Calu3 (cell line): ENCODE measurements at places on chromosomes 1 and 21.
A peak's percentile ranks its signal among the peaks of the same experiment; 100 is the strongest.

DNA sequence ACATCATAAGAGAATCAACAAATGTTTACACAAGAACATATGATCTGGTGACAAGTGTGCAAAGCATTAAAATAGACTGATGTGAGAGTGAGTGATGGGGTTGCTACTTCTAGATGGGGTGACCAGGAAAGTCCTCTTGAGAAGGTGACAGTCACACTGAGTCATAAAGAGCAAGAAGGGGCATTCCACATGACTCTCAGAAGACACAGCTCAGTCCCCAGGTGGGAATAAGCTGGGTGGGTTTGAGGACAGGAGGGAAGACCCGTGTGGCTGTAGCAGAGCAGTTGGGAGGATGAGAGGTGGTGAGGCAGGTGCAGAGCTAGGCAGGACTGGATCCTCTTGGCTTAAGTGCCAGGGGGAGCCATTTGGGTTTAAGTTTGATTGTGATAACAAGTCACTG lies 53.1 kb downstream of the TNR start:
- no peak for DNase-seq

- DNase-seq, result no peak
Measured at GRCh38 chr1:26330276-26330675, 12.5 kb downstream of the CD52 start.

DNA sequence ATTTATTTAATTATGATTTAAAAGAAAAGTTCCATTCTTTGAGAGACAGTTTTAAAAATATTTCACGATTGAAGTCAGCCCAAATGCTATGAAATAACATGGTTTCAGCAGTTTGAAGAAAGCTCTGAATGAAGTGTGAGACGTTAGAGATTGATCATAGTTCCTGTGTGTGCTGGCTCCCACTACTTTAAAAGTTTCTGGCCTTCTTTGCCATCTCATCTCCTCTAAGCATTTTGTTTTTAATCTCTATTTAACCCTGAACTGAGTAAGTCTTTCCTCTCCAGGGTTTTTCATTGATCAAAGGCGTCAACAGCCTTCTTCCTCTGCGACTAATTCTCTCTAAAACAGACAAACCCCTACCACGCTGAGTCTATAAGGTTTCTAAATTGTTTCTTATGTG lies 225.3 kb upstream of the B3GALT2 start:
- DNase-seq, result no peak

- no peak for DNase-seq
Measured at GRCh38 chr1:18951818-18952391, 4.6 kb downstream of the IFFO2 start.

- peak; percentile 40 for DNase-seq
Measured at GRCh38 chr1:231420959-231421545, 1.0 kb downstream of the EGLN1 start.

DNA sequence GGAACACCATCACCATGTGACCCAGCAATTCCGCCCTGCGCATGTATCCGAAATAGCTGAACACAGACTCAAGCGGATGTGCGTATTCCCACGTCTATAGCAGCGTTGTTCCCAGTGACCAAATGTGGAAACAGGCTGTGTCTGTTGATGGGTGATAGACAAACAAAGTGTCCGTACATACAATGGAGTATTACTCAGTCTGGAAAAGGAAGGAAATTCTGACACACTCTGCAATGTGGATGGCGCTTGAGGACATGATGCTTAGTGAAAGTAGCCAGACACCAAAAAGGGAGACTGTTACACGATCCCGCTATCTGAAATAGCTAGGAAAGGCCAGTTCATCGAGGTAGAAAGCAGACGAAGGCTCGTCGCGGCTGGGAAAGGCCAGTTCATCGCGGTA lies 25.8 kb downstream of the PDXK start:
- no peak for DNase-seq

GRCh38 chr1:162360237-162360873 lies 16.3 kb downstream of the SPATA46 start:
- DNase-seq, result no peak

GRCh38 chr1:202926581-202927491 lies at the start of gene KLHL12:
Gene KLHL12 (minus strand): TSS chr1:202927234. CDS start chr1:202925162, 2,072 bp downstream.
- peak; percentile 99 for DNase-seq

- DNase-seq, result no peak
Measured at GRCh38 chr1:14603645-14604044, 5.2 kb downstream of the KAZN start.

- DNase-seq, result no peak
Measured at GRCh38 chr1:181972256-181972655, 89.3 kb downstream of the ZNF648 start.

DNA sequence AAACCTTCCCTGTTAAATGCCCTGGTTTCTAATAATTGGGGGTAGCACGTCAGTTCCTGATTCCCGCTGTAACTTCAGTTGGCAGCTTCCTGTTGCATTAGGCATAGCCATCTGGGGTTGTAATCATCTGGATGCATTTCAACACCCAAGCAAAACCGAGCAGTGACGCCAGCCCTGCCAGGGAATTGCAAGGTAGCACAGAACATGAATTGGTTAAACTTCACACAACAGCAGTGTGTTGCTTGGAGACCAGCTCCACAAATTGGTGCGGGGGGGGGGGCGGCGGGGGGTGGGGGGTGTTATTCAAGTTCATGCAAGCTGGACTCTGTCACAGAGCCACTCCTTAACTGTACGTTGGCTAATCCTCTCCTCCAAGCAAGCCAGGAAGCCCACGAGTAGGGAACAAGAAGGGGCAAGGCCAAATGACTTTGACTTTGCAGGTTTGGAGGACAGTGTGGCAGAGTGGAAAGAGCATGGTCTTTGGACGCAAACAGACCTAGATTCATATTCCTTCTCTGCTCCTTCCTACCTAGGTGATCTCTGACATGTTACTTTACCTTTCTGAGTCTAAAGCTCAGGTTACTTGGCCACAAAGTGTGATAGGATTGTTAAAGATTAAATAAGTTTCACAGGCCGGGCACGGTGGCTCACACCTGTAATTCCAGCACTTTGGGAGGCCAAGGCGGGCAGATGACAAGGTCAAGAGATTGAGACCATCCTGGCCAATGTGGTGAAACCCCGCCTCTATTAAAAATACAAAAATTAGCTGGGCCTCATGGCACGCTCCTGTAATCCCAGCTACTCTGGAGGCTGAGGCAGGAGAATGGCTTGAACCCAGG lies 4.7 kb downstream of the LAX1 start:
- DNase-seq, result peak; percentile 70

GRCh38 chr1:18618546-18619466 lies 11.8 kb upstream of the PAX7 start:
- DNase-seq, result peak; percentile 44

DNA sequence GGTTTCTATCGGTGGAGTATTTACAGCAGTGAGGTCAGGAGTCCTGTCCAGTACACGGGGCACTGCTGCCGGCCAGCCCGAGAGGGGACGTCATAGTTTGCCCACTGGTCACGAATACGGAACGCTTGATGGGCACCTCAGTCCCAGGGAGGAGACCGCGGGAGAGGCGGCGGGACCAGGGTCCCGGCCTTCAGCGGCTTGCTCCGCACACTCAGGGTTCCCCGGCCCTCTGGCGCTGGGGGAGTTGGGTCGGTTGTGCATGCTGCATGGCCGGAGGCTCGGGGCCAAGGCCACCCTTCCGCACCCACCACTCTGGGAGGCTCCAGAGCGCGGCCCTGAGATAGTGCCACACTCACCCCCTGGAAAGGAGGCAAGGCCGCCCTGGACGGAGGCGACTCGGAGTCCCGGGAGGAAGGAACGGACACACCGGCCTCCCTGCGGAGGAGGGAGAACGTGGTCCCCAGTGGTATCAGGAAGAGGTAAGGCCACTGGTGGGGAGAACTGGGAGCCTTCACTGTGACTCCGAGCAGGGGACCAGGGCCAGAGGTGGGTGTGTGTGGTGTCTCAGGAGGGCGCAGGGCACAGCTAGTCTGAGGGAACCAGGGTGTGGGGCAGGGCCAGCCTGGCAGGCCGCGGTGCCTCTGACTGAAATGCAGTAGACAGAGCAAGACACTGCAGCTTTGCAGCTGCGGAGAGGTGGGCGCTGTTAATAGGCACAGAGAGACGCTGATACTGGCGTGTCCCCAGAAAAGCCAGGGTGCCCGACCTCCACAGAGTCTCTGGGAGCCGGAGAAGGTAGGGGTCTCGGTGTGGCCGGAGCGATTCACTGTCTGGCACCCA lies 28.6 kb upstream of the PRSS38 start:
- no peak for DNase-seq

- DNase-seq, result no peak
Measured at GRCh38 chr1:163335216-163335615, 13.5 kb downstream of the NUF2 start.

GRCh38 chr1:157994704-157995582 lies 1.5 kb downstream of the KIRREL1 start:
- no peak for DNase-seq

DNA sequence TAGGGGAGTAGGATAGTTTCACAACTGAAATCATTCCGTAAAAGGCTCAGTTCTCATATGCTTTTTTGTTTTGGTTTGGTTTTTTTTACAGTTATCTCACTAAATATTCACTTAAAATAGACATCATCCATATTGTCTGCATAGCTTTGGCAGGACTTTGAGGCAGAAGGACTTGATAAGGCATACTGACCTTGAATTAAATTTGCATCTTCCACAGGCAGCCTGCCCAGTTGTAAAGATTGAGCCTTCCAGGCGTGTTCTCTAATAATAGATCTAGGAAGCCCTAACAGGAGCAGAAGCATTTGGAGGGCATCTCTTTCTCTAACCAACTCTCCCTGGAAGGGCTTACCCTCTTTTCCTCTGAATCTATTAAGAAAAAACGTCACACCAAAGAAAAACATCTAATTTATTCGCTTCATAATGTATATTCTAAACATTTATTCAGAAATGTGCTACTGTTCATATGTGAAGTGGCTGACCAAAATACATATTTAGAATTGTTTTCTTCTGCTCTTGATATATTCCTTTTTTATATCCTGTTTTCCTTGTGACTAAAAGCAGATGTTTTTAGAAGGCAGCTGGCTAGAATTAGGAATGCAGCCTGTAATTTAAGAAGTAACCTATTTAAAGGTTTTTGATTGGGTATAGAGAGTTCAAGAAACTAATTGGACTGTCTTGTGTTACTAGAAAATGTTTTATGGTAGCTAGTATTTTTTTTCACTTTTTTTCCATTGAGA lies 20.2 kb downstream of the DESI2 start:
- no peak for DNase-seq

GRCh38 chr1:45348609-45348965 lies 8.3 kb upstream of the MUTYH start:
- DNase-seq, result no peak

DNA sequence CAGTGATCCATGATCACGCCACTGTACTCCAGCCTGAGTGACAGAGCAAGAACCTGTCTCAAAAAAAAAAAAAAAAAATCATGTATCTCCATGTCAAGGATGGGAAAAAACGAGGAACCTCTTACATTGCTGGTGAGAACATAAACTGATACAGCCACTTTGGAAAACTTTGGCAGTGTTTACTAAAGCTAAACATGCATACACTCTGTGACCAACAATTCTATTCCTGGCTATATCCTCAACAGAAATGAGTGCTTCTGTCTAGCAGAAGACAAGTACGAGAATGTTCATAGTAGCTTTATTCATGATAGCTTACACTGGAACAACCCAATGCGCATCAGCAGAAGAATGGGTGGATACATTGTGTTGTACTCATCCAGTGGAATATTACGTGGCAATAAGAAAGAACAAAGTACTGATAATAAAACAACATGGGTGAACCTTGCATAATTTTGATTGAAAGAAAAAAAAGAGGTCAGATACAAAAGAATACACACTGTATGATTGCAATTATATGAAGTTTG lies 31.5 kb upstream of the SLC6A9 start:
- no peak for DNase-seq

DNA sequence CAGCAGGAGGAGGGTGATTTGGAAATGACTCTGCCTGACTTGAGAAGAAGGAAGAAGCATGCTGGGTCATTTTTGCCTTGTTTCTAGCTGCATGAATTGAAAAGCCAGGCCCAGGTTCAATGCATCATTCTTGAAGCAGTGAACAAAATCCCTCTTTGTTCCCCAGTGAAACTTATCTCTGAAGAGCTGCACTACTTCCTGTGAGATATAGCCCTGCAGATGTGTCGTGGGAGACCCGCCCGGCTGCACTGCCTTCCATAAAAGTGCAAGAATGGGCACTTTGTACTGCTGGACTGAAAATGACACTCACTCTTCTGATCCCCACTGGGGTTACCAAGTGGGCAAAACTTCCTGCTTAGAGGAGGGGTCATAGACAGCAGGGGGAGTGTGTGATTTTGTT lies 249.2 kb upstream of the NFIA start:
- DNase-seq, result peak; percentile 49

DNA sequence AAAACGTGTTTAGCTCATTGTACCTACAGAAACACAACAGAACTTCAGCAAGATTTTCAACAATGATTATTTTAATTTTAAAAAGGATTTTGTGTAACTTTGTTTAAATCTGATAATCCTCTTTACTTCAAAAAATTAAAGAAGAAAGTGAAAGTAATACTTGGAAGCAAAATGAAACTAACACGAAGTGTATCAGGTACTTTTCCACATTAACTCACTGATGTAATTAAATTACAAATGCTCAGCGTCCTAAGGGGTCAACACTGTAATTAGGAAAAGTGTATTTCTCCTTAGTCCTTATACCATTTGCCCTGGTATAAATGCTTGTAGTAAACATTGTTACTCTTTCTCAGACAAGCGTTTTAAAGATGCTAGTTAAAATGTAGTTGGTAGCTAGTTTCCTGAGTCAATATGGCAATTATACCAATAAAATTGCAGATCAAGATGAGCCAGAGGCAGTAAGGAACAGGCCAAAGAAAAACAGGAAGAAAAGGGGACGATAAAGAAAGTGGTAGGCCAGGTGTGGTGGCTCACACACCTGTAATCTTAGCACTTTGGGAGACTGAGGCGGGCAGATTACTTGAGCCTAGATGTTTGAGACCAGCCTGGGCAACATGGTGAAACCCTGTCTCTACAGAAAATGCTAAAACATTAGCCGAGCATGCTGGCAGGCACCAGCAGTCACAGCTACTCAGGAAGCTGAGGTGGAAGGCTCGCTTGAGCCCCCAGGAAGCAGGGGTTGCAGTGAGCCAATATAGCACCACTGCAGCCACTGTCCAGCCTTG lies 553.0 kb downstream of the SMYD3 start:
- no peak for DNase-seq

GRCh38 chr1:48208251-48208650 lies 14.3 kb upstream of the SLC5A9 start:
- no peak for DNase-seq

DNA sequence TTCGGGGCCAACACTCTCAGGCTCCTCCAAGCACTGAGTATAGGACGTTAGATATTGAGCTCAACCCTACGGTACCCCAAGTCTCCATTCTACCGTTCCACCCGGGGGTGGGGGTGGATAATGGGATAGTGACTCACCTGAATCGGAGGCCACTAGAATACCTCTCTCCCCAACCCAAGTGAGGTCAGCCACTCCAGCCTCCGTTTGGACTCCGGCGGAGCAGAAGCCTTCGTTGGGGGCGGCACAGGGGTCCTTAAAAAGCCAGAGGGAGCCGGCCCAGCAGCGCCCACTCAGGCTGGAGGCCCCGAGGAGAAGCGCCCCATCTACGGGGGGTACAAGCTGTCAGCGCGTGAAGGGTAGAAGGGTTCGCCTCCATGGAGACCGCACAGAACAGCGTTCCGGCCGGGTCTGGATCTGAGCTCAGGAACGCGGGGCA lies 556 bp downstream of the WDR77 start:
- DNase-seq, result peak; percentile 12
